ENCODE measurements at places on chromosomes 6 and 20.

- DNase-seq, result no peak
Measured at GRCh38 chr6:170022827-170023619, 267.9 kb downstream of the DLL1 start.

GRCh38 chr6:15876406-15876805, 213.6 kb upstream of the DTNBP1 start:
- DNase-seq, result no peak

- DNase-seq, result no peak
Measured at GRCh38 chr20:20820104-20820503, 107.7 kb upstream of the RALGAPA2 start.

DNA sequence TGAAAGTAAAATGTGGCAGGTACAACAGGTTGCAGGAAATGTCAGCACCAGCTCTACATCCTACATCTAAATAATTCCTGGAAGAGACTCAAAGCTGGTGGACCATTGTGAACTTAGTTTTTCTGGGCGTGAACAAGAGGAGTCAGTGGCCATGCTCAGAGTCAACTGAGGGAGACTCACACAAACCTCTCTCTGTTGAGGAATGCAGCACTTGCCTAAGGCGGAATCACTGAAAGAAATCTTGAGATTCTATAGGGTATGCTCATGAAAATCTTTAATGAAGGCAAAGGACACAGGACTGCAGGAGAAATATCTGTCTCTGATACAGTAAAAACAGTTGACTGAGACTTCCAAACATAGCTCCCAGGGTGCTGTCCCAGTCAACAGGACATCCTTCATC, 22.5 kb downstream of the SLC17A4 start:
- no peak for DNase-seq

GRCh38 chr6:30067460-30068139, 602 bp downstream of the PPP1R11 start:
- DNase-seq, result no peak
